ENCODE measurements at places on chromosomes 1 and 21. TPM values are rescaled to one million over a fixed set of nuclear protein-coding genes. Genes with fewer than 3 reads are reported as not detected.

DNA sequence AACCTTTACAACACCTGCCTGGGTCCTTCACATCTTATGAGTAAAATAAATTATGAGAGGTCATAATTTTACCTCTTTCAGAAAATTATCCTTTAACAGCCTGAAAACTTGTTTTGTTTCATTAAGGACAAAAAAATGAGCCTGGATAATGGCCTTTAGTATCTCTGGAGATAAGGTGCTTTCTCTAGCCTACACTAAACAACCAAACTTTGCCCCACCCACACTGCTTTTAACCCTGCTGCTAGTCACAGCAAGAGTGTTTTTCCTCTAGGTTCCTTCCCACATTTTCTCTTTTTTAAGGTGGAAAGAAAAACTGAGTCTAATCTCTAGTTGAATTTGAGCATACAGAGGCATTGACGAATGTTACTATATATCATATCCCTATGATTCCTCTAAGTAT, 101.7 kb upstream of the KRTAP19-8 start:
- no peaks in the 10 kb centered on the region for H3K4me1 ChIP-seq
- H3K27ac ChIP-seq, result no peak overlapping the region
- H3K27me3 ChIP-seq, result no peaks in the 10 kb centered on the region

DNA sequence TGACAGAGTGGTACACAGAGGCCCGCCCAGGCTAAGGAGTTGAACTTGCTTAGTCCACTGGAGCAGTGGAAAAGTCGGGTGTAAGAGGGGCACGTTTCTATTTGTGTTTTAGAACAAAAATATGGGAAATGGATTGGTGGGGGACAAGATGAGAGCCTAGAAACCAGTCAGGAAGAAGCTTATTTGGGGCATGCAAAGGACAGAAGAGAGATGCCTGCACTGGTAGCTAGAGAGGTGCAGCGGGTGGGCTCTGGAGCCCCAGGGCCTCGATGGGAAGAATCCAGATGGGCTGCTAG, 1.2 kb upstream of the LIN9 start:
- DNase-seq, result no peak
- no peak overlapping the region for H3K27ac ChIP-seq
- no peak overlapping the region for H3K4me3 ChIP-seq
- no peaks in the 10 kb centered on the region for H3K36me3 ChIP-seq
- H3K4me1 ChIP-seq, result peaks cover 5% of the 10 kb centered on the region

DNA sequence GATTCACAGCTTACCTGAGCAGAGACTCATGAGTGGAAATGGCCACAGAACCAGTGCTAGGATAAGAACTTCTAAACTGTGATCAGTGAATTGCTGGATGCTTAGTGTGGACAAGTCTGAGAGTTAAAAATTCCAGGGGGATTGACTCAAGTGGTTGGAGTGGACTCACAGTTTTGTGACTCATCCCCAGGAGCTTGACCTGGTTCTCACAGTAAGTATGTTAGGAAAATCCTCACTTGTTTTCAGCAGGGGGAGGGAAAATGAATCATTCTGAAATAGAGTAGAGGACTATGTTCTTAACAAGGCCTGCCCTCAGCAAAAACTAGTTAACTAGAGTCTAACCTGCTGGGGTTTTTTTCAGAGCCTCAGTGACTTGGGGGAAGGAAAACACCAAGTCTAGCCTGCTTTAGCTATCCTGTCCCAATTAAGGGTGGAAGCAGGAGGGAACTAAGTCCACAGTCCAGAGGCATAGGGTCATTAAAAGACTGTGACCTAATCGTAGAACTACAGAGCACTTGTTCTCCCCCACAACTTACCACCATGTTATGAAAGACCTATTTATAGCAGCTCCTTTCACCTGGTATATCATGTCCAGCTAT, 6.1 kb upstream of the CDC73 start:
- no peaks in the 10 kb centered on the region for H3K36me3 ChIP-seq
- H3K4me3 ChIP-seq, result peak overlapping the region; percentile 30
- peak overlapping the region; percentile 96 for H3K27ac ChIP-seq
- no peaks in the 10 kb centered on the region for H3K27me3 ChIP-seq
- peaks cover 26% of the 10 kb centered on the region for H3K4me1 ChIP-seq
- DNase-seq, result peak; percentile 100

DNA sequence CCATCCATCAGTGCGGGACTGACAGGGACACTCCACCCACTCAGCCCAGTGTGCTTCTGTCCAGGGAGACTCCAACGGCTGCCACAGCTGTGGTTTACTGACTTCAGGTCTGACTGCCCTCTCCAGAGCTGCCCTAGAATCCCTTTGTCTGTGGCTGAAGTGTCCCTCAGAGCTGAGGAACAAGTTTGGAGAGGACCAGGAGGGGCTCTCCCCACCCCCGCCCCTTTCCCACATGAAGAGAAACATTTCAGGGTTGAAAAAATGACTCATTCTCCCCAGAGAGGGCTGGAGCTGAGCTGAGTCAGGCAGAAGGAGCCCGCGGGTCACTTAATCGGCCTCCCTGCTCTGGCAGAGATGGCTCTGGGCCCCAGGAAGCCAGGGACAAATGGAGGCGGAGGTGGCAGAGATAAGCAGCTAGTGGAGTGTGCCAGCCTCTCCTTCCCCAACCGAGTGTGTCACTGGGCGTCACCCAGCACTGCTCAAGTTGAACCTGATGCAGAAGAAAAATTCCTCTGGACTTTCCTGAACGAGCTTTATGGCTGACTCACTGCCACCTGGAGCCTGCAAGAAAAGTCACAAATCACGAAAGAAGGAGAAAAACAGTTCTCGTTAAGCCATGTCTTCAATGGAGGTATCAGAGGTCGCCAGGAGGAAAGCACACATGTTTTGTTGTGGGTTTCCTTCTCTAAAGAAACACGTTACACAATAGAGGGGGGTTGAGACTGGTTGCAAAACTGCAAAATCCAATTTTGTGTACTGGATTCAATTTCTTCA, 34.3 kb upstream of the ECE1 start:
- H3K36me3 ChIP-seq, result no peaks in the 10 kb centered on the region
- H3K4me3 ChIP-seq, result peak overlapping the region; percentile 24
- H3K27ac ChIP-seq, result peak overlapping the region; percentile 95
- H3K4me1 ChIP-seq, result peaks cover 72% of the 10 kb centered on the region

DNA sequence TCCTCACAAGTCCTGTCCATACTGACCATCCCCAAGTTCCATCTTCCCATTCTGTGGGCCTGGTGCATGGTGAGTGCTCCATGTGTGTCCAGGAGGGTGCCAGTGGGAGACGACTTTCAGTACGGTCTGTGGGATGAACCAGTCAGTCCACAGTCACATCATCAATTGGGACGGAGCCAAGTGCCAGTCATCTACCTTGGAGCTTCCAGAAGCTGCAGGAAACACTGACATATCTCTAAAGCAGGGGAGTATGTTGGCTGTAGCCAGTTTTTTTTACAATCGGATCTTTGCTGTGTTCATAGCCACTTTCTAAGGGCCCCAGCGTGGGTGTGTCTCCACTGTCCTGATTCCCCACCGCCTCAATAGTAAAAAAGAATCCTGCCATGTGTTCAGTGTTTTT, 13.6 kb upstream of the TRIM17 start:
- no peaks in the 10 kb centered on the region for H3K36me3 ChIP-seq
- peaks cover 8% of the 10 kb centered on the region for H3K27me3 ChIP-seq
- DNase-seq, result no peak
- no peak overlapping the region for H3K27ac ChIP-seq
- H3K4me3 ChIP-seq, result no peak overlapping the region

GRCh38 chr1:85460555-85461088, 4.3 kb downstream of the DDAH1 start:
- no peaks in the 10 kb centered on the region for H3K27me3 ChIP-seq
- DNase-seq, result no peak
- no peaks in the 10 kb centered on the region for H3K36me3 ChIP-seq
- H3K4me1 ChIP-seq, result peaks cover 14% of the 10 kb centered on the region
- no peak overlapping the region for H3K4me3 ChIP-seq
- H3K27ac ChIP-seq, result no peak overlapping the region

DNA sequence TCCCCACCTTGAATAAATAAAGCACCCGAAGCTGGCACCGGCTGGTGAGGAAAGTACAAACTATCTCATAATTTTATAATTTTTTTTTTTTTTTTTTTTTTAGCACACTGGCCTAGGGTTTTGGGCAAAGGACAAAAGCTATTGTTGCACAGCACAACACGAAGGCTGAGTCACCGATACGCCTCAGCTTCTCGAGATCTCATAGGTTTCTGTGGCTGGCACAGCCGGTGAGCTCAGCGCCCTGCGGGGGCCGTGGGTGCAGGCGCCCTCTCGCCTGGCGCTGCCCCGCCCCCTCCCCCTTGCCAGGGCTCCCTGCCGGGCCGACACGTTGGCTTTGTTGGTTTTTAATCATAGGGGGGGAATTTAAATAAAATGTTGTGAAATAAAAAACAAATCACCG, 17.2 kb downstream of the CASZ1 start:
- H3K4me1 ChIP-seq, result peaks cover 8% of the 10 kb centered on the region
- DNase-seq, result peak; percentile 65
- H3K36me3 ChIP-seq, result no peaks in the 10 kb centered on the region
- H3K27ac ChIP-seq, result no peak overlapping the region

- H3K4me3 ChIP-seq, result peak overlapping the region; percentile 1
- peaks cover 9% of the 10 kb centered on the region for H3K4me1 ChIP-seq
- DNase-seq, result no peak
- H3K27ac ChIP-seq, result no peak overlapping the region
- no peaks in the 10 kb centered on the region for H3K36me3 ChIP-seq
- H3K27me3 ChIP-seq, result no peaks in the 10 kb centered on the region
These were observed 59.9 kb downstream of the WNT9A start for GRCh38 chr1:227887697-227888403.

DNA sequence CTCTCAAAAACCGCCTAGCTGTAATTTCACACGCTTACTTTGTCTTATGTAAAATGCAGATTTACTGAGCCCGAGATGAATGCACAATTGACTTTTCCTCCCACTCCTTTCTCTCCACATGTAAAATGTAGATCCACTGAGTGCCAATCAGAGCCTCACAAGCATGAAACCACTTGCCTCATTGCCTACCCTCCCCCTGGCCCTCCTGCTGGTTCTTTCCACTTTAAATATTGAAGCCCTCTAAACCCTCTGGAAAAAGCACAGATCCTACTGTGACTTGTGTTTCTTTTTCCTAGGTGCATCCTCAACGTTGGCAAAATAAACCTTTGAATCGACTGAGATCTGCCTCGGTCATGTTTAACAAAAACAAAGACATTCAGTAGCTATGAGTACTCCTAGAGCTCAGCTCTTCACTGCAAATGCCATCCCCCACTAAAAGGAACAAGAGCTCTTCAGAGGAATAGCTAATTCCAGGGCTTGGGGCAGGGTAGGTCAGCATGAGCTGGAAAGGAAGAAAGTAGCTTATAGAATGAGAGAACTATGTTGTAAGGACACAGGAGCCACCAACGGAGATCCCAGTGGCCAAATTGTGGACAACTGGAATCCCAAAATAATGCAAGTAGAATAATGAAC, 365.5 kb upstream of the RUNX1 start:
- no peak overlapping the region for H3K27ac ChIP-seq
- no peak overlapping the region for H3K4me3 ChIP-seq
- H3K4me1 ChIP-seq, result no peaks in the 10 kb centered on the region
- H3K36me3 ChIP-seq, result no peaks in the 10 kb centered on the region

GRCh38 chr1:204920511-204920910, 49.8 kb downstream of the NFASC start:
- H3K4me1 ChIP-seq, result peaks cover 8% of the 10 kb centered on the region
- no peaks in the 10 kb centered on the region for H3K27me3 ChIP-seq
- no peak overlapping the region for H3K4me3 ChIP-seq
- DNase-seq, result no peak

DNA sequence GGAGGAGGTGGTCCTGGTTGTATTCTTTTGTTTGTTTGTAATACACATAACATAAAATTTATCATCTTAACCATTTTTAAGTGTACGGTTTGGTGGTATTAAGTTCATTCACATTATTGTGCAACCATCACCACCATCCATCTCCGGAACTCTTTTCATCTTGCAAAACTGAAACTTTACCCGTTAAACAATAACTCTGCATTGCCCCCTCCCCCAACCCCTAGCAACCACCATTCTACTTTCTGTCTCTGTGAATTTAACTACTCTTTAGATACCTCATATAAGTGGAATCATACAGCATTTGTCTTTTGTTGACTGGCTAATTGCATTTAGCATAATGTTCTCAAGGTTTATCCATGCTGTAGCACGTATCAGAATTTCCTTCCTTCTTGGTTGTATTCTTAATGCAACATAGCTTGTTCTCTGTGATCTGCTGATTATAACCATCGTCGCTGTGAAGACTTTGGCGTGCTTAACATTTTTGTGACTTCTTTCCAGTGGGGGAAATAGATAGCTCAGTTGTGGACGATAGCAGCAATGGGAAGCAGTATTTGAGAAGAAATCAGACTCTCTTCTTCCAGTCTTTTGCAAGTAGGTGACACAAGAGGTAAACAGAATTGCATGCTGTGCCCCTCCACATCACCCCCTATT, 117.5 kb upstream of the HOOK1 start:
- no peak overlapping the region for H3K4me3 ChIP-seq
- H3K4me1 ChIP-seq, result peaks cover 7% of the 10 kb centered on the region
- H3K36me3 ChIP-seq, result no peaks in the 10 kb centered on the region
- H3K27me3 ChIP-seq, result no peaks in the 10 kb centered on the region
- no peak for DNase-seq
- no peak overlapping the region for H3K27ac ChIP-seq

DNA sequence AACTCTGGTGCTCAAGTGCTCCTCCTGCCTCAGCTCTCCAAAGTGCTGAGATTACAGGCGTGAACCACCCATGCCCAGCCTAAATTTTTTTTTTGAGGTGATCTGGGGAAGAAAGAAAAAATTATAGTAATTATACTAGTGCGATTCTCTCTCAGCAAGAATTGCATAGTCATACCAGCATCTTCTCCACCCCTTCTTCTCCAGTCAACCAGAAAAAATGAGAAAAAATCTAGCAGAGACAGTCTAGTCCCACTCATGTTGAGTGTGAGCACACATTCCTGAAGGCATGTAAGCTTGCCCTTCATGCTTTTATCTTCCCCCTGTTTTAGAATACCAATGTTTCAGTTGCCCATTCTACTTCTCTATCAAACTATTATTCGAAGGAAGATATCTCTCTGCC, 207.6 kb downstream of the S1PR1 start:
- H3K4me3 ChIP-seq, result no peak overlapping the region
- H3K27me3 ChIP-seq, result peaks cover 4% of the 10 kb centered on the region
- H3K36me3 ChIP-seq, result no peaks in the 10 kb centered on the region
- H3K4me1 ChIP-seq, result no peaks in the 10 kb centered on the region
- H3K27ac ChIP-seq, result no peak overlapping the region

GRCh38 chr1:54132495-54132894, 20.3 kb downstream of the CDCP2 start:
- peaks cover 25% of the 10 kb centered on the region for H3K4me1 ChIP-seq
- no peak overlapping the region for H3K27ac ChIP-seq
- no peak for DNase-seq
- no peaks in the 10 kb centered on the region for H3K27me3 ChIP-seq
- no peak overlapping the region for H3K4me3 ChIP-seq
- H3K36me3 ChIP-seq, result no peaks in the 10 kb centered on the region

GRCh38 chr1:111699268-111699667, 39.9 kb downstream of the INKA2 start:
- no peak overlapping the region for H3K4me3 ChIP-seq
- H3K4me1 ChIP-seq, result no peaks in the 10 kb centered on the region
- no peak for DNase-seq
- peaks cover 30% of the 10 kb centered on the region for H3K36me3 ChIP-seq

NBPF6 gene
- total RNA-seq, result not detected

CNN3 gene
- total RNA-seq, result 538 TPM

EDARADD gene
- total RNA-seq, result 2.2 TPM

KLF17 gene
- 0.09 TPM for total RNA-seq

EPS8L3 gene
- not detected for total RNA-seq

HCRTR1 gene
- not detected for total RNA-seq

KCNH1 gene
- total RNA-seq, result 18.7 TPM

C1orf105 gene
- not detected for total RNA-seq

RORC gene
- total RNA-seq, result not detected

Measured in astrocyte (in vitro differentiated cells and primary cell).